ENCODE measurements at places on chromosomes 7 and 10.

DNA sequence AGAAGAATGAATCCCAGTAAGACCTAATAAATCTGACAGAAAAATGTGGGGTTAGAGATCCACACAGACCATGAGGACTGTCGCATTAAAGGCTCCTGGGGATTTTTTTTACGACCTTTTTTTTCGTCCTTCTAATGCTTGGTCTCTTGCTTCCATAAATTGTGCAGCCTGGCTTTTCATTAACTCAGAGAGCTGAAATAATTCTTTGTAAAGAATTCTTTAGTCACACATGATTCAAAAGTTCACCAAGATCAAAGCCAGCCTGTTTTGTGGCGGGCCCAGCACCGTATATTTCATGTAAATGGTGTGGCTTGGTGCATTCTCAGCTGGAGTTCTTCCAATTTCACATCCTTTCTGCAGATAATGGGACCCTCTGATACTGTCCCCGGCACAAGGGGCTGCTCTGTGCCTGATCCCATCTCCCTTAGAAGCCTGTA lies 206.6 kb upstream of the BMPER start:
- DNase-seq = no peak

- no peak for DNase-seq
Measured at GRCh38 chr7:99642027-99642426, 25.3 kb downstream of the ZSCAN25 start.

GRCh38 chr10:71271662-71272055 lies 47.4 kb upstream of the SLC29A3 start:
- no peak for DNase-seq

DNA sequence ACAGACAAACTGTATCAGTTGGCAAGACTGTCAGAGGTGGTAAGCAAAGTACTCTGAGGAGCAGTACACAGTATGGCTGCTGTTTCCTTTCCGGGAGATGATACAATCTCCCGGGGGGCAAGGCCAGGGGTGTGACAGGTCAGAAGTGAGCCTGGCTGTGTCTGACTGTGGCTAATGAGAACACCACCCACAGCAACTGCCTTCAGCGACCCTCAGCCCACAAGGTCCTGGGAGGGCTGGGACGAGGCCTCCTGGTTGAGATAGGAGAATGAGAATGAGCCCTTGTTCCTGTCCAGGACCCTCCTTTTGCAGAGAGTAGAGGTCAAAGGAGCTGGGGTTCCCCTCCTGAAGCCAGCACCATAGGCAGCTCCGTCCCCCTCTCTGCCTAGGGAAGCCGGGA lies 421.7 kb downstream of the TCERG1L start:
- DNase-seq = no peak

- no peak for DNase-seq
Measured at GRCh38 chr7:37013771-37014170, 289.5 kb upstream of the AOAH start.

DNA sequence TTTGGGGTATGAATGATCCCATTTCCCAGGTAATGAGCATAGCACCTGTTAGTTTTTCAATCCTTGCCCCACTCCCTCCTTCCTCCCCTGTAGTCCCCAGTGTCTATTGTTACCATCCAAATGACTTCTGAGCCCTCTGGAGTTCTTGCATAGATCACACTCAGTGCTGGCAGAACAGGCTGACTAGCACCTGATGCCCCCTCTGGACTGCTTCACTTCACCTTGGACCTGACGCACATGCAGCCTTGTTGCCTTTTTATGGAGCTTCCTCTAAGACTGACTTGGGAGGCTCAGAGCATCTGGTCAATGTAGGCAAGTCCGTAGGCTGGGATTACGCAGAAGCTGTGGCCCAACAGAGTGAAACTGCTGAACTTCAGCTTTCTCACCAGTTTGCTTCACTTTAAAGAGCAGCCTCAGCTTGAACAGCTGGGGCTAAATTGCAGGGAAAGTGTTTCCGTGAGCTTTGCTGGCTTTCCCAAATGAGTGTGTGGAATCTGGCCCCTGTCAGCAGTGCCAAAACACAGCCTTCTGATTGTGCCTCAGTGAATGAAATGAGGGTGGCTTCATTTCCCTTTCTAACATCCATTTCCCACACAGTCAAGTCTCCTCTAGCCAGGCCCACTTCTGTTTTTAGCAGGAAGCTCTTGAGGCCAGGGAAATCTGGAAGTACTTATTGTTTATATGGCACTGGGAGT lies 48.5 kb downstream of the NXPH1 start:
- no peak for DNase-seq

DNA sequence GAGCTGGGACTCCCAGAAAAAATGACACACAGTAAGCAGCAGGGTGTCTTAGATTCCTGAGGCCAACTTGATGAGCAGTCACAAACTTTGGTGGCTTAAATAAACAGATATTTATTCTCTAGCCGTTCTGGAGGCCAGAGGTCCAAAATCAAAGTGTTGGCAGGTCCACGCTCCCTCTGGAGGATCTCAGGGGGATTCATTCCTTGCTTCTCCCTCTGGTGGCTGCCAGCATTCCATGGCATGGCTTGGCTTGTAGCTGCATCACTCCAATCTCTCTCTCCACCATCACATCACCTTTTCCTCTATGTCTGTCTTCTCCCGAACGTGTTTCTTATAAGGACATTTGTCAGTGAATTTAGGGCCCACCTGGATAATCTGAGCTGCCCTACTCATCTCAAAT lies 98.4 kb downstream of the OSBPL3 start:
- no peak for DNase-seq

DNA sequence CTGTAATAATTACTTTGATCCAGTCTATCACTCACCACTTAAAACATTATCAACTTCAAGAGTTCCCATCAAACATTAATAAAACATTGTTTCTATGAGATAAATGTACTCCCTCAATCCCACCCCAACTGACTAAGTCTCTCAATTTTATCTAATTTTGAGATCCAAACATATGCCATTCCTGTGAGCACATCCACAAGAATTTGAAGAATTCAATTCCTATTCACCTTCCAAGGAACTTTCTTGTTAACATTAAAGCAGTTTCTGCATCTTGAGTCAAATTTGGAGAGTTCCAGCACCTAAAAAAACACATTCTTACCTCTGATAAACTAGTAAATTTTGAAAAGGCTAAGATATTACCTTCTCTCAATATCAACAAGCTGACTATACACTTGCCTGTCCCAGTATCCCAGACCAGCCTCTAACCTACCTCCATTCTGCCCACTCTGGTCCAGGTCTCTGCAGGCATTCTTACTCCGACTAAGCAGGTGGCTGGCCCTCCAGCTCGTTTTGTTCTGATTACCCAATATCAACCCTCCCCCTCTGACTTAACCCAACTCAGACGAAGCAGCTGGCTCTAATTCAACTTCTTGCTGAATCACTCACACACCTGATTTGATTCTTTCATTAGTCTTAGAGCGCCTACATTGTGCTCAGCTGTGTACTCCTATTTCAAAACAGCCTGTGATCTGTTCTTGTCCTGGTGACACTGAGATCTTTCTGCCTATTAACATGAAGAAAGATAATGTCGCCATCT lies 275.2 kb downstream of the IPMK start:
- DNase-seq = peak; percentile 64

- no peak for DNase-seq
Measured at GRCh38 chr7:90387470-90388240, 15.6 kb upstream of the CLDN12 start.
